ENCODE measurements at places on chromosomes 3 and 15.

DNA sequence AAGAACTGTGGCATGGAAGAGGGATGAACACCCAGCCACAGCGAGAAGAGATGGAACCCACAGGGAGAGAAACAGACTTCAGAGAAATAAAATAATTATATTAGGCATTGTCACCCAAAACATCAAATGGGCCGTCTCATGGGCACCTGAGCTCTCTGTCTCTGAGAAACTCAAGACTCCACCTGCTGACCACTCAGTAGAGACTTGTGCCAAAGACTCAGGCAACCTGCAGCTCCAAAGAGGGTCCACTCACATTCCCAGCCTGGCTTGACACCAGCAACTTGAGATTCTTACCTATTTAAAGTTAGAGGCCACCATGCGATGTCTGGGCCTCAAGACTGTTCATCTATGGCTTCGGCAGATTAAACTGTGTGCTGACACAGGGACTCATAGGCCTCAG lies 12.0 kb downstream of the SEMA5B start:
- no peak for DNase-seq

- DNase-seq = no peak
These were observed 31.8 kb upstream of the SFMBT1 start for GRCh38 chr3:53077476-53078220.

DNA sequence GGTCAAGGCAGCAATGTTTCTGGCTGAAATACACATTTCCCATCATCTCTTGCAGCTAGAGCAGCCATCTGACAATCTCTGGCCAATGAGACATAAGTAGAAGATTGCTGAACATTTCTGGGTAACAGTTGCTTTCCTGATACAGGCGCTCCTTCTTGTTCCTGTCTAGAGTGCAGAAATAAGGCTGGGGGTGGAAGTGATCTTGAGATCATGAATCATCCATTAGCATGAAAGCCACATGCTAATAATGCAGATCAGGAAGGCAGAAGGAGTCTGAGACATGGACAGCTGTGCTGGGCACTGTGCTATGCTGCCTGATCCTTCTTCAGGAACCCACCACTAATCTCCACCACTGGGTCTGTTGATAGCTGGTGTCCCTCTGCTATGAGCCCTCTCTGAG lies 14.8 kb upstream of the TMEM108 start:
- DNase-seq = no peak

DNA sequence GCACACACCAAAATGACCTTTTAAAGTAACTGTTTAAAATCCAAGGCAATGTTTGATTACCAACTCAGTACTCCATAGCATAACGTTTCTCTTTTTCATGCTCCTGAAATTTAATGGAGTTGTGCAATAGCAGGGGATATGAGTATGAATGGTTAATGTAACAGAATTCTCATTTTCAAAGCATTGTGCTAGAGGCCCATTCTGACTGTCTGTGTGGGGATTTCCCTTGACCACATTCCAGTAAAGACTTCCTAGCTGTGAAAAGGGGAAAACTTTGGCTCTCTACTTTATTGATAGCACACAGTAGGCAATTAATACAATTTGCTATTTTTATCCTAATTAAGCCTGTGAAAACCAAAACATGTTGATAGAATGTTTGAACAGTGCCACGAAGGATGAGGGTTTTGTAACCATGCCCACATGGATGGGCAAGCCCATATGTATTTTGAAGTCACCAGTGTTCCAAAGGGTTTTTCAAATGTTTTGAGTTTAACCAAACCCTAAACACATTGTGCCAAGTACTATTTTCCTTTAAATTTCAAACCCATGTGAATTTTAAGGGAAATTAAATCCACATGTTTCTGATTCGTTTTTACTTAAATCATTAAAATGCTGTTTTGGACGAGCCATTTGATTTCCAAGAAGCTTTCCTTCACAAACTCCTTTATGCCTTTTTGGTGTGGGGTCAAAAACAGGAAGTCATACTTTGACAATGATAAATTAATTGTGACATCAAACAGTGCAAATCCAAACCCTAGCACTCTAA lies 261.2 kb downstream of the SHOX2 start:
- no peak for DNase-seq
